Naive thymus-derived CD4-positive, alpha-beta T cell (primary cell): ENCODE measurements at places on chromosomes 6 and 20.

GRCh38 chr20:33694639-33695012 lies 8.4 kb upstream of the E2F1 start:
- no peak for DNase-seq
- no peaks in the 10 kb centered on the region for H3K36me3 ChIP-seq
- H3K27ac ChIP-seq, result no peak overlapping the region
- H3K4me3 ChIP-seq, result no peak overlapping the region
- H3K27me3 ChIP-seq, result no peaks in the 10 kb centered on the region

DNA sequence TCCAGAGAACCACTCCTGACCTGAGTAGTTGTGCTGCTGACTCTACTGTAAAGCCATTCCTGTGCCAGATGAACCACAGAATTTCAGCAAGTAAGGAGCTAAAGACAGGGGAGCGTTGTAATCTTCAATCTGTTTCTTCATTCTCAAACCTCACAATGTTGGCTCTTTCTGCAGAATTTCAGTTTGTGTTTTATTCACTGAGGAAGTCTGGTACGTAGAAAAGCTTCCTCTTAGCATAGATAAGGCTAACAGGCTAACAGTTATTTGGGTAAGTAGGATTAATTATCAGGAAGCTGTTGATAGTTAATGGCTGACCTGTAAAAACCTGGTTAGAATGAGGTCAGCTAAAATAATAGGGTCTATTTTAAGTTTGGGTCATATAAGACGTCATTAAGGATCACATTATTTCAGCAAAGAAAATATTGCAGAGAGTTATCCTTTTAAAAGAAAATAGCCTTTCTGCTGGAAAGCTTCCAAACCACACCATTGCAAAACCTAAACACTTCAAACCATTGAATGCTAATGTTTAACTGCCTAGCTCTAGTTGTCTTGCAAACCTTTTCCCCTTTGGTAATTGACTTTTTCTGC lies 14.1 kb upstream of the TENT5A start:
- no peaks in the 10 kb centered on the region for H3K36me3 ChIP-seq
- H3K27ac ChIP-seq, result no peak overlapping the region
- no peaks in the 10 kb centered on the region for H3K27me3 ChIP-seq
- DNase-seq, result no peak
- no peak overlapping the region for H3K4me3 ChIP-seq

GRCh38 chr20:36873498-36874189 lies 2.3 kb upstream of the TLDC2 start:
- H3K27me3 ChIP-seq, result no peaks in the 10 kb centered on the region
- no peak overlapping the region for H3K4me3 ChIP-seq
- DNase-seq, result no peak
- H3K36me3 ChIP-seq, result no peaks in the 10 kb centered on the region

- H3K27ac ChIP-seq, result peak overlapping the region; percentile 62
- H3K4me3 ChIP-seq, result peak overlapping the region; percentile 20
- H3K27me3 ChIP-seq, result no peaks in the 10 kb centered on the region
- peak; percentile 48 for DNase-seq
Measured at GRCh38 chr20:50520222-50520880, 10.2 kb downstream of the PTPN1 start.

DNA sequence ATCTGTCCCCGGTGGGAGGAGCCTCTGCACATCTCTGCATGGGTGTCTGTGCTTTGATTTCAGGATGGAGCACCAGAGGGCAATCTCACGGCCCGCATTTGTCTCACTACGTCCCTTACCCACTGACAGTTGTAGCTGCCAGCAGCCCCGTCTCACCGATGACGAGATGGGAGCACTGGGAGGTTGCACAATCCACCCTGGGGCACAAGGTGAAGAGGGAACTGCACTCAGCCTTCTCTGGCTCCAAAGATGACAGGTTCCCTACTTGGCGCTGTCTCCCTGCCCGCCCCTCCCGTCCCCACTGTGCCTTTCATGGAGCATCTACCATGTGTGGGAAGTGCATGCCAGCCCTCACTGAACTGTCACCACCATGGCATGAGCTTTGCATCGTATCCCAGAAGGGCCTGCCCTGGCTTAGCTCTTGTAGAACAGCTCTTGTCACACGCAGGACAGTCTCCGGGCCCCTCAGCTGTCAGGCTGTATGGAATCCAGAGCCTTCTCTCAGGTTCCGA lies 99.9 kb upstream of the PMEPA1 start:
- no peaks in the 10 kb centered on the region for H3K27me3 ChIP-seq
- no peak for DNase-seq
- no peaks in the 10 kb centered on the region for H3K36me3 ChIP-seq
- no peak overlapping the region for H3K4me3 ChIP-seq
- no peak overlapping the region for H3K27ac ChIP-seq

- no peaks in the 10 kb centered on the region for H3K36me3 ChIP-seq
- peaks cover 33% of the 10 kb centered on the region for H3K4me1 ChIP-seq
- no peak for DNase-seq
- H3K4me3 ChIP-seq, result no peak overlapping the region
Measured at GRCh38 chr6:90106449-90106848, 190.2 kb downstream of the BACH2 start.

DNA sequence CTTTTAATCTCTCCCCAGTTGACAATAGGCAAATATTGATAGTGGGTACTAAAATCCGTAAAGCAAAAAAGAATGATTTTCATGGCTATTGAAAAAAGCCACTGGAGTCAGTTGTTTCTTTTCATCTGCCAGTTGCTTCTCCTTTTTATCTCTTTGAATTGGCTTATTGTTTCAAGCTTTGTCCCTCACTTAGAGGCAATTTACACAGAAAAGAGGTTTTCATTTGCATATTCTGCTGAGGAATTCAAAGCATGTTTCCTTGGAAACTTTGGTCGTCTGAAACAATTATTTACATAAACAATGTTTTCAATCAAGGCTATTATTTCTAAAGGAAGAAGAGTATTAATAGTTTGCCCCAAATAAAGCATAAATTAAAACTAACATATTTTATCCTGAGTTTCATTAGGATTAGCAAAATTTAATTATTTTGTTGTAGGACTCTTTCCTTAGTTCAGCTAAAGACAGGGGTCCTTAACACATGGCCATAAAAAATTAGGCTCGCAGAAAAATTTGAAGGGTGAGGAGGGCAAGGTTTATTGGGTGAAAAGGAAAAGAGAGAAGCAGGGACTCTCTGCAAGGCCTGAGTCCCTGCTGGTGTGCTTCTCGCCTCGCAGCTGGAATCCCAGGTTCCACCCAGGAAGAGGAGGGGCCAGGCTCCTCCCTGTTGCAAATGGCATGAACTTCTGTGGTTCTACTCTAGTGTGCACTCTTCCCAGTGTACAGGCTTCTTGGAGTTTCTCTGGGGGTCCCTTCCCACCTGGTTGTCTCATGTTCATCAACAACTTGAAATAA lies 138.8 kb upstream of the LAMA2 start:
- no peaks in the 10 kb centered on the region for H3K27me3 ChIP-seq
- no peak for DNase-seq
- no peaks in the 10 kb centered on the region for H3K36me3 ChIP-seq
- no peak overlapping the region for H3K4me3 ChIP-seq
- no peak overlapping the region for H3K27ac ChIP-seq
- H3K4me1 ChIP-seq, result no peaks in the 10 kb centered on the region

DNA sequence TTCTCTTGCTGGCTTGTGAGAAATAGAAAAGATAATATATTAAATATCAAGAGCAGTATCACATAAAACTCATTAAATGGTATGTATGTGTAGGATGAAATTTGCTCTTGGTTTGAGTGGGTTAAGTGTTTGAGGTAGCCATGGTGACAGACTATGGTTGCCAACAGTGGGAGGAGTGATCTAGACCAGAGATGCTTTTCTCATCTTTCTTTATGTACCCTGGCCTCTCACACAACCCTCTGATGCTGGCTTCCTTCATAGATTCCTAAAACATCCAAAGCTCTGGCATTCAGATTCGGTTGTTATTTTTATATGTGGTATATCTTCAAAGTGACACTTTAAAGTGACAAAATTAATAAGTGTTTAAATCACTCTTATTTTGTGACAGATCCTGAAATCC lies 9.0 kb upstream of the MLIP start:
- H3K4me1 ChIP-seq, result no peaks in the 10 kb centered on the region
- no peaks in the 10 kb centered on the region for H3K27me3 ChIP-seq
- DNase-seq, result no peak
- H3K4me3 ChIP-seq, result no peak overlapping the region

GRCh38 chr6:72984981-72985665 lies 240.2 kb downstream of the KHDC1L start:
- no peak overlapping the region for H3K4me3 ChIP-seq
- no peaks in the 10 kb centered on the region for H3K4me1 ChIP-seq
- no peak for DNase-seq
- no peak overlapping the region for H3K27ac ChIP-seq
- no peaks in the 10 kb centered on the region for H3K27me3 ChIP-seq

DNA sequence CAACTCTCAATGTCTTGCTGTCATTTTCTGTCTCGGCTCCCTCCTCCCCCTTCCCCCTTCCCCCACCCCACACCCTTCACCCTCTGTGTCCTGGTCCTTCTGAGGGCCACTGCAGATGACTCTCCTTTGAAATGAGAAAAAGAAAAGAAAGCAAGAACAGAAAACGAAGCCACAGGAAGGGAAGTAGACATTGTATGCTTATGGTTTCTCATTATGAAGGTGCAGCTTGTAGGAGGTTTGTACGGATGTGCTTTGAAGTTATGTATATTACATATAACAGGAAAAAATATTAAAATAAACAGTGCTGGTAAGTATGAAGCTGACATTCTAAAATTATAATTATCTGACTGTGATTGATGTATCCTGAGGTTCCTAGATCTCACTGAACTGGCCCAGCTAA lies 6.3 kb upstream of the AAR2 start:
- H3K4me3 ChIP-seq, result no peak overlapping the region
- H3K27ac ChIP-seq, result no peak overlapping the region
- no peak for DNase-seq
- no peaks in the 10 kb centered on the region for H3K27me3 ChIP-seq

DNA sequence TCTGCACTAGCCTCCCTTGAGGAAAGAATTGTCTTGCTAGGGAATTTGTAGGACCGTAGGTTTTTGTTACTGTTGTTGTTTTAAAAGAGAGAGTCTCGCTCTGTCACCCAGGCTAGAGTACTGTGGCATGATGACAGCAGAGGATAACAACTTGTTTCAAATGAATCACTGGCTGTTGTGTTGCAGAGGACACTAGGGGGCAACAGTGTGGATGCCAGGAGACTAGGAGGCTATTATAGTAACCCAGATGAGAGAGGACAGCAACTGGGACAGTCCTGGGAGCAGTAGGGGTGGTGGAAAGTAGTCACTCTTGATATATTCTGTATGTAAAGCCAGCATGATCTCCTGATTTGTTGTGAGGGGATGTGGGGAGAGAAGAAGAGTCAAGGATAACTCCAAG lies 41.8 kb upstream of the LAMA4 start:
- no peak overlapping the region for H3K4me3 ChIP-seq
- no peak for DNase-seq
- H3K27ac ChIP-seq, result no peak overlapping the region
- peaks cover 2% of the 10 kb centered on the region for H3K27me3 ChIP-seq

DNA sequence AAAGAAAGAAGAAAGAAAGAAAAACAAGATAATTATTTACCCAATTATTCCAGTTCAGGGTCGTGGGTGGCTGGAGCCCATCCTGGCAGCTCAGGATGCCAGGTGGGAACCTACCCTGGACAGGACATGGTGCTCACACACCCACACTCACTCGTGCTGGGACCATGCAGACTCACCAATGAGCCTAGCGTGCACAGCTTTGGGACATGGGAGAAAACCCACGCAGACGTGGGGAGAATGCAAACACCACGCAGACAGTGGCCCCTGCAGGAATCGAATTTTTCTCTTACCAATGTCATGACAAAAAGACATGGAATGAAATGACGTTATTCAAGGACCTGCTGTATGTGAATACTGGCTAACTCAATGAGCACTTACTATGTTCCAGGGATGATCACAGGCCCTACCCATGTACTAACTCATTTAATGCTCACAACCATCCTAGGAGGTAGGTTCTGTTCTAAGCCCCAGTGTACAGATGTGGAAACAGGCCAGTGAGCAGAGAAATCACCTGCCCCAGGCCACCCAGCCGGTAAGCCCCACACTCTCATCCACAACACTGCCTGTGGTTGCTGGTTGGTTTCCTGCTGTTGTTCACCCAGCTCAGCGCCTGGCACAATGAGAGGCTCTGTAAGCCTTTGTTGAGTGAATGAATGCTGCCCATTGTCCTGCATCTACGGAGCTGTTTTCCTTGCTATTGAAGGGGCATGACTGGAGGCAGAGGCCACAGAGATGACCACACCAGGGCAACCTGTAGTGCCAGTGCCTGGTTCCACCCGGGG lies 6.8 kb upstream of the PI16 start:
- no peak for DNase-seq
- no peaks in the 10 kb centered on the region for H3K36me3 ChIP-seq
- H3K4me3 ChIP-seq, result no peak overlapping the region
- H3K4me1 ChIP-seq, result peaks cover 17% of the 10 kb centered on the region
- peak overlapping the region; percentile 23 for H3K27ac ChIP-seq

- H3K4me3 ChIP-seq, result no peak overlapping the region
- DNase-seq, result no peak
- H3K27me3 ChIP-seq, result no peaks in the 10 kb centered on the region
- H3K36me3 ChIP-seq, result no peaks in the 10 kb centered on the region
- peaks cover 5% of the 10 kb centered on the region for H3K4me1 ChIP-seq
- no peak overlapping the region for H3K27ac ChIP-seq
Measured at GRCh38 chr20:32655903-32656512, 17.7 kb downstream of the C20orf203 start.

DNA sequence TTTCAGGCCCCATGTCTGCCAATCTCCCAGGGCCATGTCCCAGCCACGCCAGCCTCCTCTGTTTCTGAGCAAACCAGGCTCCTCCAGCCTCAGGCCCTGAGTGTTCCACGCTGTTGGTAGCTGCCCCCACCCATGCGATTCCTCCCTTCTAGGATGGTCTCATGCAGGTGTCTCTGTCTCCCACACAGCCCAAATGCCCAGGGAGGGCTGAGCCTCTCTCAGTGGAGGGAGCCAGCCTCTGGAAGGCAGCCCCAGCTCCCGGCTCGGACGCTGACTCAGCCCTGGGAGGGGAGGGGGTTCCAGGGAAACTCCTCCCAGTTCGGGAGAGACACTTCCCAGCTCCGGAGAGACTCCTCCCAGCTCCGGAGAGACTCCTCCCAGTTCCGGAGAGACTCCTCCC lies 122.9 kb upstream of the AFDN start:
- H3K27me3 ChIP-seq, result no peaks in the 10 kb centered on the region
- no peak overlapping the region for H3K27ac ChIP-seq

DNA sequence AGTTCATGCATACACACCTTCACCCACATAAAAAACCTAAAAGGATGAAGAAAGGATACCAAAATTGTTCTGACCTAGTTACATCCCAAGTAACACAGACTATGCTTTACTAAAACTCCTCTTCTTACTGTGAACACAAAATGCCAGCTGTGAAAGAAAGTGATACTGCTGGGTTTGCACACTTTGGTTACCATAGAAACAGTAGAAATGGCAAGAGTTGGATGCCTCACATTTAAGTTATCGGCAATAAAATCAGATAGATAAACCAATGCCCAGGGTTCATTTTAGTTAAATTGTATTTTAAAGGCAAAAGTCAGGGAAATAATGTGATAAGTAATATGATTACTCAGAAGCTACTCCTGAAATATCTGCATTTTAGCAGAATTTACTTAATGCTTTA lies 161.9 kb downstream of the CDK19 start:
- DNase-seq, result no peak
- H3K27me3 ChIP-seq, result no peaks in the 10 kb centered on the region
- H3K4me1 ChIP-seq, result no peaks in the 10 kb centered on the region
- H3K4me3 ChIP-seq, result no peak overlapping the region
- no peaks in the 10 kb centered on the region for H3K36me3 ChIP-seq
